ENCODE measurements at places on chromosomes 4 and X.

DNA sequence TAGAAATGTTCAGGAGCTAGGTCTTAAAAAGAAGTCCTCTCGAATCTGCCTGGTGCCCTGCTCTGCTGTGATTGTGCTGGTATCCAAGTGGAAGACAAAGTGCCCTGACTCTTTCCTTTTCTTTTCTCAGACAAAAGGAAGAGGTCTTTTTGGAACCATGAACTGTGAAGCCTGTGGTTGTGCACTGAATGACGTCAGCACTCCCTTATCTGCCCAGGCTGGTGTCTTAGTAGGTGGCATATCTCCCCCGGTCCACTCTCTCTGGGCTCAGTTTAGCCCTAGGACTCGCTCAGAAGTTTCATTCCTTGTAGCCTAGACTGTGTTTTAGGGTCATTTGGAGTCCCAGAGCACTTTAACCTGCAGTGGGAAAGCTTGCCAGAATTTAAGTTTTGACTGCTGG, 400.3 kb upstream of the CT83 start:
- no peaks in the 10 kb centered on the region for H3K27me3 ChIP-seq
- no peak overlapping the region for H3K4me3 ChIP-seq

DNA sequence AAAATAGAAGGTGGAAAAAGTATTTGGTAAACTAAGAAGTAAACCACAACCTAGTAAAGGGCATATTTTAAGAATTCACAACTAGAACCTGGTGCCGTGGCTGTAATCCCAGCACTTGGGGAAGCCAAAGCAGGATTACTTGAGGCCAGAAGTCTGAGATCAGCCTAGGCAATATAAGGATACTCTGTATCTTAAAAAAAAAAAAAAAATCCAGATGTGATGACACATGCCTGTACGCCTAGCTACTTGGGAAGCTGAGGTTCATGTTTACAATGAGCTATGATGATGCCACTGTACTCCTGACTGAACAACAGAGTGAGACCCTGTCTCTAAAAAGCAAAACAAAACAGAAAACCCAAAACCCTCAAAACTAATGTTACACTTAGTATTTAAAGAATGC, 294.9 kb upstream of the ZCCHC13 start:
- H3K4me3 ChIP-seq, result no peak overlapping the region
- H3K36me3 ChIP-seq, result peaks cover 4% of the 10 kb centered on the region
- DNase-seq, result no peak
- H3K27ac ChIP-seq, result no peak overlapping the region
- H3K27me3 ChIP-seq, result no peaks in the 10 kb centered on the region

DNA sequence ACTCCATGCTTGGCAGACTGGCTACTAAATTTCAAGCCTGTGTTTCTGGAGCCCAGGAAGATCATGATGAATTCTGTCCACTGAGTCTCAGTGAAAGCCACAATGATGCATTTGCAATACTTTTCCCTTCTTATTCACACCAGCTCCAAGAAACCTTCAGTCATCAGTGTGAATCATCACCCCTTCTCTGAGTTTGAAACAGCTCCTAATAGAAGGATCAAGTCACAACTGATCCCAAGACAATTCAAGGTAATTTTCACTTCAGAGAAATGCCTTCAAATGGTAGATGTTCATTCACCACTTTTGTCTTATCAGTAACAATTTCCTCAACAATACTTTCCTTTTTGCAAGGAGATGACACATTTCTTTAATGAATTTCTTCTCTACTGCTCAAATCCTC, 257.4 kb downstream of the NLGN4X start:
- H3K27ac ChIP-seq, result no peak overlapping the region
- no peaks in the 10 kb centered on the region for H3K36me3 ChIP-seq
- no peaks in the 10 kb centered on the region for H3K27me3 ChIP-seq
- peaks cover 28% of the 10 kb centered on the region for H3K4me1 ChIP-seq

DNA sequence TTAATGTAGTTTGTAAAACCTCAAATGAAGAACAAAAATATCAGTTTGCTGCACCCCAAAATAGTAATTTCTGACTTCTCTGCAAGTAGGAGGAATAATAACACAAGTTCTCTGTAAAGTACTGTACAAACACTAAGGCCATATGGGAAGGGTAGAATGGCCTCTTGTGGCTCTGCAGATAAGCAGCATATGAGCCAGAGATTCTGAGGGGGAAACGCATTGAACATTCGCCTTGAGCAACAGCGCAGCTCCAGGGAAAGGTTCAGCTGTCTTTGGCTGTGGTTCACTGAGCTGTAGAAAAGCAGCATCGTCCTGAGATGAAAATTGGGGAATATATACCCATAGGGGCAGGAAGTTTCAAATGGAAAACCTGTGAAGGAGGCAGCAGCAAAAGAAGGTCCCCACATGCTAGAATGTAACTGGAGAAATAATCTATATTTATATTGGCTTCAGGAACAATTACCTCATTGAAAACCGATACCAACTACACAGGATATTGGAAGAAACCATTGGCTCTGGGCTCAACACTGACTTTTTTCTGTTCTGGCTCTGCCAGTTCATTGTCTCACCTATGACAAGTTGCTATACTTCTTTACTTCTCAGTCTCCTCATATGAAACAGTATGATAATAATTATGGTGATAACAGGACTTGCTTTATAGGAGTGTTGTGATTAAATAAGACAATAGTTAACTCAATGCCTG, 357.6 kb upstream of the CPEB2 start:
- H3K36me3 ChIP-seq, result no peaks in the 10 kb centered on the region
- no peaks in the 10 kb centered on the region for H3K27me3 ChIP-seq
- DNase-seq, result no peak
- H3K27ac ChIP-seq, result peak overlapping the region; percentile 100

GRCh38 chrX:129653181-129653970, 1.4 kb downstream of the APLN start:
- H3K27ac ChIP-seq, result no peak overlapping the region
- no peaks in the 10 kb centered on the region for H3K27me3 ChIP-seq
- H3K4me1 ChIP-seq, result no peaks in the 10 kb centered on the region

- H3K27ac ChIP-seq, result no peak overlapping the region
- H3K4me1 ChIP-seq, result no peaks in the 10 kb centered on the region
- H3K27me3 ChIP-seq, result peaks cover 12% of the 10 kb centered on the region
- DNase-seq, result no peak
Measured at GRCh38 chrX:113675278-113675677, 834.6 kb upstream of the AMOT start.

GRCh38 chr4:26854701-26855100, 5.9 kb upstream of the STIM2 start:
- DNase-seq, result no peak
- H3K4me3 ChIP-seq, result no peak overlapping the region
- no peak overlapping the region for H3K27ac ChIP-seq
- no peaks in the 10 kb centered on the region for H3K36me3 ChIP-seq
- H3K4me1 ChIP-seq, result peaks cover 18% of the 10 kb centered on the region

DNA sequence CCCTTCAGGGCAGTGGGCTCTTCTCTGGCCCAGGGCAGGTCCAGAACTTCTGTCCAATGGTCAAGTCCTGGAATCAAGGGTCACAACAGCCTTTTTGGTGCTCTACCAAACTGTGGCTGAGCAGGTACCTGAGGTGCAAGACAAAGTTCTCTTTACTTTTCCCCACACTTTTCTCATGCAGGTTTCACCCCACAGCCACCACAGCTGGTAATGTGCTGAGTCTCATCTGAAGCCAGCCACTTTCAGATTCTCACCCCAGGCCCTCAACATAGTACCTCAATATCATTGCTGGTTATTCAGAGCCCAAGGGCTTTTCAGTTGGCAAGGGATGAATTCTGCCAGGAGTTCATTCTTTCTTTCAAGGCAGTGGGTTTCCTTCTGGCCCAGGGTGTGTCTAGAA, 426.0 kb downstream of the TECRL start:
- no peak overlapping the region for H3K27ac ChIP-seq
- H3K4me1 ChIP-seq, result no peaks in the 10 kb centered on the region

DNA sequence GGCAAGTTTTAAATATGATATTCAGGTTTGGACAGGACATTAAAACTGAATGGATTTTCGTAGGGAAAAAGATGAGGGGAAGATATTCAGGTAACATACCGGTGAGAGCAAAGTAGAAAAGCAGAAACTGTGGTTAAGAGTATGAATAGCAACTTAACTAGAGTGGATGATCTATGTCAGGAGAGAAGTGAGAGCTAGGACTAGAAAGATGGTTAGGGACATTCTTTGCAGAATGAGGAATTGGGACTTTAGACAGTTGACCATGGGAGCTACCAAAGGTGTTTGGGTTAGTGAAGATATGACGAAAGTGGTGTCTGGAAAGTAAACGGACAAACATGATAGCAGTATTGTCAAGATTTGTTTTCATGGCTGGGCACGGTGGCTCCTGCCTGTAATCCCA, 45.2 kb downstream of the ANXA5 start:
- H3K4me3 ChIP-seq, result no peak overlapping the region
- H3K27me3 ChIP-seq, result no peaks in the 10 kb centered on the region
- H3K36me3 ChIP-seq, result no peaks in the 10 kb centered on the region
- H3K27ac ChIP-seq, result no peak overlapping the region
- no peak for DNase-seq

- no peaks in the 10 kb centered on the region for H3K27me3 ChIP-seq
- no peak for DNase-seq
- H3K27ac ChIP-seq, result no peak overlapping the region
- H3K4me1 ChIP-seq, result no peaks in the 10 kb centered on the region
- H3K36me3 ChIP-seq, result no peaks in the 10 kb centered on the region
- H3K4me3 ChIP-seq, result no peak overlapping the region
Measured at GRCh38 chrX:7073336-7073735, 74.2 kb upstream of the STS start.

DNA sequence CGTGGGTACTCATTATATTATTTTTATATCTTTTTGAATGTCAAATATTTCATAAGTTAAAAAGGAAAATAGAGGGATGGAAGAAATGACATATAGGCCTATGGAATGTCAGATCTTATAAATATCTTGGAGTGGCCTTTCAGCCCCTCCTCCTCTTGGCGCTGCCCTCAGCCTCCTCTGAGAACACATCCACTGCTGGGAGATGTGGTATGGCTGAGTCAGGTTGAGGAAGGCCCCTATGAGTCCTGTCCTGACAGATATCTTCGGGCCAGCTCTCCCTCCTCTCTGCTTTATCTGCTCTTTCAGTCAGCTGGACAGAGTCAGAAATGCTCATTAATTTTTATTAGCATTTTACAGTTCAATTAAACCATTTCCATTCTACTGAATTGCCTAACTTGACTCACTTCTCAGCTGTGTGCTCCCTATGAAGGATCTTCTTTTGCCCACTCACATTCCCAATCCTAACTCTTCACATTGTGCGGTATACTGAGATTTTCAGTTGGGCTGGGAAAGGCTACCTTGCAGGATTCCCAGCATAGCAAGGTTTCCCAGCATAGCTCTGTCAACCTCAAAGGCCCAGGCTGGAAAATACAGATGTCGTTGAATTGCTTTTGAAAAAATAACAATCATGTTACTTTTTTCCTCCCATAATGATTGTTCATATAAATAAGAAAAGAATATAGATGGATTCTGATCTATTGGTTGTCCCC, 128.0 kb downstream of the ARHGEF9 start:
- H3K4me3 ChIP-seq, result no peak overlapping the region
- DNase-seq, result no peak
- H3K4me1 ChIP-seq, result no peaks in the 10 kb centered on the region
- H3K27me3 ChIP-seq, result no peaks in the 10 kb centered on the region
- no peak overlapping the region for H3K27ac ChIP-seq

- no peaks in the 10 kb centered on the region for H3K36me3 ChIP-seq
- no peak overlapping the region for H3K4me3 ChIP-seq
- DNase-seq, result no peak
- H3K27ac ChIP-seq, result no peak overlapping the region
- no peaks in the 10 kb centered on the region for H3K27me3 ChIP-seq
- no peaks in the 10 kb centered on the region for H3K4me1 ChIP-seq
Measured at GRCh38 chrX:110402850-110403221, 44.2 kb downstream of the RTL9 start.

DNA sequence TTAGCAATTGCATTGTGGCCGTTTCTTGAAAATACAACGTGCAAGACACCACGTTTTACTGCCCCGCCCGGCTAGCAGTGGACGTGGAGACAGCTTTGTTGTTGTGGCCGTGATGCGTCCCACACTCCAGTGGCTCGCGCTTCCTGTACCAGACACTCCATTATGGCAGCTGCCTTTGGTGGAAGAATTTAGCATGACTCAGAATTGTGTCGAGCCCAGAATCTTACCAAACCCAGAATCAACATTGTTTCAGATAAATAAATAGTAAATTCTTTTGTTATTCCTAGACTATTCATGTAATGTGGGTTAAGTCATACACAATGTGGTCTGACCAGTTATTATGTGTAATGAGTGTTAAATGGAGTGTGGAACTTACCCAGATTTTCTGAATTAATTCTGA, 25.3 kb upstream of the S100P start:
- no peaks in the 10 kb centered on the region for H3K36me3 ChIP-seq
- H3K27me3 ChIP-seq, result peaks cover 12% of the 10 kb centered on the region
- DNase-seq, result no peak
- no peak overlapping the region for H3K27ac ChIP-seq
- no peaks in the 10 kb centered on the region for H3K4me1 ChIP-seq

GRCh38 chrX:105723966-105724735, 98.2 kb upstream of the NRK start:
- H3K36me3 ChIP-seq, result no peaks in the 10 kb centered on the region
- no peaks in the 10 kb centered on the region for H3K27me3 ChIP-seq
- no peak overlapping the region for H3K4me3 ChIP-seq
- H3K27ac ChIP-seq, result no peak overlapping the region
- H3K4me1 ChIP-seq, result no peaks in the 10 kb centered on the region

DNA sequence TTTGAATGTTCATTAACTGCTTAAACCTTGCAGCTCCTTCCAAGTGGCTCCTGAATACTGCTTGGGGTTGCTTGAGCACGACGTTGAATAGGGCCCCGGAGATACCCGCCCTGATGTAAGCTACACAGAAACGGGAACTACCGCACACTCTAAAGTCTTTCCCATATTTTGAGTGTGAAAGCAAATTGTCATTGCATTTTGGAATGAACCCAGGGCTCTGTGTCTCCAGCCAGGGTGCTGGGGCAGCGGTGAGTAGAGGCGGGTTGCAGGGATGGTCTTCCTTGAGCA, 59.4 kb upstream of the HELT start:
- H3K36me3 ChIP-seq, result no peaks in the 10 kb centered on the region
- no peak for DNase-seq
- H3K4me3 ChIP-seq, result no peak overlapping the region
- H3K27me3 ChIP-seq, result no peaks in the 10 kb centered on the region

GRCh38 chr4:105674011-105674410, 34.5 kb downstream of the INTS12 start:
- no peaks in the 10 kb centered on the region for H3K36me3 ChIP-seq
- H3K4me3 ChIP-seq, result no peak overlapping the region
- H3K4me1 ChIP-seq, result no peaks in the 10 kb centered on the region
- no peak for DNase-seq
- H3K27ac ChIP-seq, result no peak overlapping the region
- H3K27me3 ChIP-seq, result no peaks in the 10 kb centered on the region

Measured in A673 (cell line).